ENCODE measurements at places on chromosomes 4 and X.

- no peak for DNase-seq
Measured at GRCh38 chrX:112688242-112688641, 8.5 kb upstream of the LHFPL1 start.

- no peak for DNase-seq
Measured at GRCh38 chr4:109944591-109944990, 31.9 kb downstream of the EGF start.

- DNase-seq, result peak; percentile 6
Measured at GRCh38 chrX:63250253-63250868, 100.8 kb downstream of the SPIN4 start.

- DNase-seq, result no peak
Measured at GRCh38 chrX:116436358-116436816, at the start of gene SLC6A14. Gene SLC6A14 (plus strand): TSS chrX:116436606. CDS start chrX:116436710, 104 bp downstream.

DNA sequence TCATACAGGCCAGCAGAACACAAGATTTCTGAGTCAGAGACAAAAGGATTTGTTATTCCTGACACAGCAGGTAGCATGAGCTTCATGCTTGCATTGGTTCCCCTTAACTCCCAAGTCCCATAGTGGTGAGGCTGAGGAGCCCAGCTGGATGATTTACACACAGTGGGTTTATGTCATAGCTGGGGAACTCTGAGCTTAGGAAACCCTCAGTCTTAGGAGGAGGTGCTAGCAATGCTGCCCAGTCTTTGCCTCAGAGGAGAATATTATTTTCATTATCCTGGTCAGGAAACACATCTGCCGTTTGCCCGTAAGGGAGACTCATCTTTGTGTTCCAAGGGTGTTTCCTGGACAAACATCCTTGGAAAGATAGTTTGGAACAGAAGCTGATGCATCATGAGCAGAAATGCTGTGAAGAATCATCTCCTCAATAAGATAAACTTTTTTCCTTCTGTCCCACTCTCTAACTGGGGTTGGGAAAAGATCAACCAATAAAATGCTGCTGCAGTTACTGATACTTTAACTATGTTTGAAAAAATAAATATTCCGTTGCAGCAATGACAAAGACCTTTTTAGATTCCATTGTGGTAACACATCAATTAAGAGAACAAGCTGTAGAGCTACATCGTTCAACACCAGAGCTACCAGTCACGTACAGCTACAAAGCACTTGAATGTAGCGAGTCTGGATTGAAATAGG lies 146.8 kb downstream of the DCLK2 start:
- no peak for DNase-seq

DNA sequence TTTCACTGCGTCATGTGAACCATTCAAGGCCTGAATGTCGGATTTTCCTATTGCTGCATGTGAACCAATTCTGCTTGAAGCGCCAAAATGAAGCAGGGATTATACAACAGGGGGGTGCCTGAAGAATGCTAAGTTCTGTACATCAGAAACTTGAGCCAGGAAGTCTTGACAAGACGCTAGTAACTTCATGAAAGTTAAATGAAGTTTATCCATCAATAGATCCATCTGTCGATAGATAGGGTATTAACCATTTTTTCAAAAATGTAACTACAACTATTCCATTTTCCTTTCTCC lies 590 bp upstream of the NAF1 start:
- no peak for DNase-seq

DNA sequence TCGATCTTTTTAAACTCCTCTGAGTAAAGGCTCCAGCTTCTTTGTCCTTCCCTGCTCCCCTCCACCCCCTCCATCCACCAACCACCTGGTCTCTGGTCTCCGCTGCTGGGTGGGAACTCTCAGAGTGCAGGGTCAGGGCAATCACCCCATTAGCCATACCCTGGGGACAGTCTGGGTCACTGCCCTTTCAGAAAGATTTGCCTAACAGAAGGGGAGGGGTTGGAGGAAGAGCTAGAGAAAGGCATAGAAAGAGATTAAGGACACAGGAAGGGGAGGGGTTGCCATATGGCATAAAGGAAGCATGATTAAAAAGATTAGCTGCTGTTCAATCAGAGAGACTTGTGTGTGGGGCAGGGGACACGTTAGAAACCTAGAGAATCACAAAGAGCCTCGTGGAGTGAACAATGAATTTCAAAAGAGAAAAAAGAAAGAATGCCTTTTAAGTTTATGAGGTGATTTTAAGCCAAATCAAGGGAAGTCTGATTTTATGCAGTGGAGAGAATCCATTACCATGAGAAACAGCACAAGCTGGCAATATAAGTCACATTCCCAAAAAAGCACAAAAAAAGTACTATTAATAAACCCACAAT lies 115.5 kb upstream of the ACSL4 start:
- DNase-seq, result no peak

- no peak for DNase-seq
Measured at GRCh38 chr4:170111085-170111484, 21.3 kb upstream of the AADAT start.

GRCh38 chr4:37524267-37524666 lies 161.9 kb downstream of the RELL1 start:
- no peak for DNase-seq

DNA sequence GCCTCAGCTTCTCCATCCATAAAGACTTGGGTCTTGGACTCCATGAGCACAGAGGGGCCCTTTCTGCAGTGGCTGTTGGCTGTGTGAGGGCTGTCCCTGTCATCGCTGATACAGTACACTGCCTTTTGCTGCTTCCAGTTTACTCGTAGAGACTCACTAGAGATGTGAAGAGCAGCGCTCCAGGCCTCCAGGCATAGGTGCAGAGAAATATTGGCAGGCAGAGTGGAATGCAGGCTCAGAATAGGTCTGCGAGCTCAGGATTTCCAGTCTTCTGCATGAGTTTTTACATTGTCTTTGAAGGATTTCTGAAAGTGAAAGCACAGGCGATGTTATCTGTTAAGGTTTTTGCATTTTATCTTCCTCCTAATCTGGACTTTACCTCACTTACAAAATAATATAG lies 97.4 kb downstream of the AASDH start:
- no peak for DNase-seq

DNA sequence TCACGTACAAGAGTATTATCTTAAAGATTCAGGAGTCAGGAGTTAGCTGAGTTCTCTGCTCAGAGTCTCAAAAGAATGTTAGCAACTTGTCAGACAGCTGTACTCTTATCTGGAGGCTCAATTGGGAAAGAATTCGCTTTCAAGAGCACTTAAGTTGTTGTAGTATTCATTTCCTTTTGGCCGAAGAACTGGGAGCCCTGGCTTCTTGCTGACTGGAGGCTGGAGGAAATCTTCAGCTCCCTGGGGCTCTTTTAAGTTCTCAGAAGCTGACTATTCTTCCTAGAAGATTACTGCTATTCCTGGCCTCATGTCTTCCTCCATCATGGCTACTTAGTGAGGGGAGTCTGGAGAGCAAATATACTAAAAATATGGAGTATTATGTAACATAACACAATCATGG lies 587.2 kb downstream of the EPHA5 start:
- DNase-seq, result no peak

DNA sequence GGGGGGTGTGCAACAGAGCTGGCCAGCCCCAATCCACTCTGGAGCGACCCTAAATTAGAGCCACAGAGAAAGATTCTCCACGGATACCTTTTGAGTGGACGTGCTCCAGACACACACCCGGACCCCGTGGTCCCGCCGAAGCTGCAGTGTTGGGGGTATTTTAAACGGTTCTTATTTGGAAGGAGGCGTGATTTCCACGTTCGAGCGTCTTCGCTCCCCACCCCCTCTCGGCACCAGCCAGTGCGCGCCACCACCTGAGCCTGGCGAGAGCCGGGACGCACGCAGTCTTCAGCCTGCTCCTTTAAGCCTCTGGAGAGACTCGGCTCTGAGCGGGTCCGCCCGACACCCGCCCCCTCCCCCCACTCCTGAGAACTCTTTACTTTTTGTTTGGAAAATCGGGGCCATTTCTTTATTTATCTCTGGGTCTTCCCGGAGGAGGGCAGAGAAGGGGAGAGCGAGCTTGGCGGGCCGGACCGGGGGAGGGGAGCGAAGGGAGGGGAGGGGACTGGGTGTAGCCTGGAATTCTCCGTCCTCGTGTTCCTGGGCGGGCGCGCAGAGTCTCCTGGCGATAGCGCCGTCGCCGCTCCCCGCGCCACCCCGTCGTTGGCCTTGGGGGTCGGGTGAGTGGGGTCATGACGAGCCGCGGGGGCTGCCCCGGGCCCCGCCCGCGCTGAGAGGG lies 668 bp upstream of the PTCHD1 start:
- DNase-seq, result no peak

DNA sequence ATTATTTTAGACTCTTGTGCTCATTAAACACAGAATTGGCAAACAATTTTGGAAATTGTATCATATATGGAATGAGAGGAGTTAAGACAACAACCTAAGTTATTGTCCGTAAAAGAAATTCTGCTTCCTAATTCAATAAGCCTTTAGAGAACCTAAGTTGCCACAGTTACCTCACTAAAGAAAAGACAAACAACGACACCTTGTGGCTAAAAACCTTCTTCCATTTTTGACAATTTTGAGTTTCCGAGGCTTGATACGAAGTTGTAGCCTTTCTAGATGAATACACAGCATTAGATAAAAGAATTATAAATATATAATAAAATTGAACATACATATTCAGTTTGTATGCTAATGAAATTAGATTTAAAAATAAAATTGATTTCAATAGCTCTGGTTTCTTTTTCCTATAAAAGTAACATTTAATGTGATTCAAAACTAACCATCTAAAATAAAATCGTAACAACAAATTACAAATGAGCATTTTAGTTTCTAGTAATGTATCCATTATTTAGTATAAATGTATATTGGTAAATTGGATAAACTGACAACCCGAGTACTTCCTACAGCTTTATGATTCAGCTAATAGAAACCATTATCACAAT lies 275.1 kb downstream of the GPM6A start:
- no peak for DNase-seq

DNA sequence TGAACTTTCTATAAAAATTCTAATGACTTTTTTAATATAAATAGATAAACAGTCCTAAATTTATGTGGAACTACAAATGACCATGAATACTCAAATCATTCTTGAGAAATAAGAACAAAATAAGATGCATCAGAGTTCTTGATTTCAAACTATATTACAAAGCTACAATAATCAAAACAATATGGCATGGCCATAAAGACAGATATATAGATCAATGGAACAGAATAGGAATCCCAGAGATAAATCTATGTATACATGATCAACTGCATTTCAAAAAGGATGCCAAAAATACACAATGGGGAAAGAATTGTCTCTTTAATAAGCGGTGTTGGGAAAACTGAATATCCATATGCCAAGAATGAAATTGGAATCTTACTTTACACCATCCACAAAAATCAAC lies 98.4 kb upstream of the IL15 start:
- DNase-seq, result no peak

DNA sequence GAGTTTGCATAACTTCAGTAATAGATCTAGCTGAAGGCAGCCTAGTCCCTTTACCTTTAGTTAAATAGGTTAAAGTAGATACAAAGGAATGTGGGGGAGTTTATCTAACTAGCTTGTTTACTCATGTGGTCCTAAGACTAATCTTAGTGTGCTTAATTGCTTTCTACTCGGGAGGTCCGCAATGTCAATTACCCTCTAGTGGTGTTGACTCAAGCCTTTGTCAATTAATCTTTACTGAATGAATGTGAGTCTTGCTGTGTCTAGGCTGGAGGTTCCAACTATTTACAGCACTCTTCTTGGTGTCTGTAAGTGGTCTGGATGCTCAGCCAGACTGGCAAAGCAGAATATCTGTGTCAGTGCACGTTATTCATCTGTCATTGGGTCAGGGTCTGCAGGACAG lies 17.9 kb upstream of the YTHDC1 start:
- no peak for DNase-seq

GRCh38 chrX:30643313-30643821 lies 9.9 kb upstream of the GK start:
- DNase-seq, result no peak

- DNase-seq, result no peak
Measured at GRCh38 chr4:147139455-147140198, 194.0 kb upstream of the TTC29 start.

Measured in stimulated activated CD4-positive, alpha-beta T cell treated with anti-CD3 and anti-CD28 coated beads, Interleukin-2, amount 100 ng/mL, for 48 hours (primary cell).